ENCODE measurements at places on chromosomes 7 and 10.

- DNase-seq = no peak
These were observed 112.4 kb upstream of the PPP2R2D start for GRCh38 chr10:131788386-131788785.

DNA sequence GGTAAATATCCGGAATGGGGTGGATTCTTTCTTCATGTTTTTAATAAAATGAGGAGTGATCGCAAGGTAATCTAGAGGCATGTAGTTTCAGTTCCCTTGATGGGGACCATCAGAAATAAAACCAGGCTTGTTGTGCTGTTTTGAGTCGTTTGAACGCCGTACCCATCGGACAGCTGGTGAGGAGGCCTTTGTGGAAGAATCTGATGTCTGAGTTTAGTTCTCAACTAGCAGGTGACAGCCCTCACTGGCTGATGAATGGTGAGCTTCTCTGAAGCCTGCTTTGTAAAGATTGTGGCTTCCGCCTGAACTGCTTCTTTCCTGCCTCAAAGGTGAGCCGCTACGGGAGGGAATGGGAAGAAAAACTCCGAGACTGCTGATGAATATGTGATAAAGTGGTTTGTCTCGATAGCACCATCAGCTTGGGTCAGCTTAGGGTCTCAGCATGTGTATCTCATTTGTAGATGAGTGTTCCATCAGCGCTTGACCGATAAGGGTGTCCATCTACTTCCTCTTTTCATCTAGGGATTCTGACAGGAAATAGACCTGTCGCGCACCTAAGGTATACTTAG is 977 bp downstream of the TMEM248 start:
- no peak for DNase-seq

- no peak for DNase-seq
These were observed 296.5 kb upstream of the ZNF32 start for GRCh38 chr10:43945094-43945730.

DNA sequence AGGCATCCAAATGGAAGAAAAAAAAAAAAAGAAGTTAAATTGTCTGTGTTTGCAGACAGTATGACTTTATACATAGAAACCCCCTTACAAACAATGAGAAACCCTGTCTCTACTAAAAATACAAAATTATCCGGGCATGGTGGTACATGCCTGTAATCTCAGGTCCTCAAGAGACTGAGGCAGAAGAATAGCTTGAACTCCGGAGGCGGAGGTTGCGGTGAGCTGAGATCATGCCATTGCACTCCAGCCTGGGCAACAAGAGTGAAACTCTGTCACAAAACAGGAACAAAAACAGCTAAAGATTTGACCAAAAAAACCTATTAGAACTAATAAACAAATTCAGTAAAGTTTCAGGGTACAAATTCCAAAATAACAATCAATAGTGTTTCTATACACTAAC is 385.8 kb upstream of the GRM3 start:
- no peak for DNase-seq

All from tibial nerve (tissue), 4 donors.